GM19239 (cell line): ENCODE measurements at places on chromosomes 16 and 17.

DNA sequence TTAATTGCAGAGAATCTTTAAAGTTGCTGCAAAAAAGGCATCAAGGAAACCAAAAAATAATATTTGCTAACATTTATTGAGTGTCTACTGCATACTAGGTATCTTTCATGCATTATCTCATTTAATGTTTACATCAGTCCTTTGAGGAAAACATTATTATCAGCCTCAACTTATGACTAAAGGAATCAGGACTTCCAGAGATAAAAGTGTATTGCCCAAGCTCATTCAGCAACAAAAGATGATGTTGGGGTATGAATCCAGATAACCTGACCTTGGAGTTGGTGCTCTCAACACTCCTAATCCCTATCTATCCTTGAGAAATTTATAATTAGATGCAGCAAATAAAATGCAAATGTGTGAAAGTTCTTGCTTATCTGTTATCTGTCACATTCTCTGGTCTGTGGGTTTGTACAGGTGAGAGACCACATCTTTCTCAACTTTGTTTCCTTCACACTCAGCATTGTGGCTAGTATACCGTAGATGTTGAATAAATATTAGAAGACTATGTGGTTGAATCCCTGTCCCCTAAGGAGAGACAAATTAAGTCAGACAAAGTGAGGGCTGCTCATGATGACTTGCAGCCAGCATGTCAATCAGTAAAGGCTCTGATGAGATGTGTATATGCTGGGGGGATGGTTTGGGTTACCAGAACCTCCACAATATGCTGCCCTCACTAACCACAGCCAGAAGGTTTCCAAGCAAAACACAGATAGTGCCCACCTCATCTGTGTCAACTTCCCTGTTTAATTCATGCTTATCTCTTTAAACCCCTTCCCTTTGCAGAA, 82.6 kb downstream of the NOG start:
- no peak for DNase-seq

- DNase-seq, result no peak
Observed at GRCh38 chr17:41254861-41255260, 323 bp upstream of the KRTAP9-9 start.

DNA sequence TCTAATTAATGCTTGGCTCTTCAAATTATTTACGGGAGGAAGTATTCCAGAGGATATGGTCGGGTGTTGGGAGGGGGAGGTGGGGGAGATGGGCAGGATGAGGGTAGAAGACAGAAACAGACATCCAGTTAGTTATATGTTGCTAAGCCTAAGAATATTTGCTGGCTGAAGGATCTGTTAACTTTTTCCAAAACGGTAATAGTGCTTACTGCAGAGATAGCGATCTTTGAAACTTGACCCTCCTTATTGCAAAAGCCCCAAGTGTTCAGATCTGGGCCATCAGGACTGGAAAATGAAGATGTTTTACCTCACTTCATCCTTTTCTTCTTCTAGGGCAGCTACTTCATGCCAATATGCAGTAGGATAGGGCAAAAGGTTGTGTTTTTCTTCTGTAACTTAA, 27.0 kb upstream of the MMD start:
- no peak for DNase-seq

DNA sequence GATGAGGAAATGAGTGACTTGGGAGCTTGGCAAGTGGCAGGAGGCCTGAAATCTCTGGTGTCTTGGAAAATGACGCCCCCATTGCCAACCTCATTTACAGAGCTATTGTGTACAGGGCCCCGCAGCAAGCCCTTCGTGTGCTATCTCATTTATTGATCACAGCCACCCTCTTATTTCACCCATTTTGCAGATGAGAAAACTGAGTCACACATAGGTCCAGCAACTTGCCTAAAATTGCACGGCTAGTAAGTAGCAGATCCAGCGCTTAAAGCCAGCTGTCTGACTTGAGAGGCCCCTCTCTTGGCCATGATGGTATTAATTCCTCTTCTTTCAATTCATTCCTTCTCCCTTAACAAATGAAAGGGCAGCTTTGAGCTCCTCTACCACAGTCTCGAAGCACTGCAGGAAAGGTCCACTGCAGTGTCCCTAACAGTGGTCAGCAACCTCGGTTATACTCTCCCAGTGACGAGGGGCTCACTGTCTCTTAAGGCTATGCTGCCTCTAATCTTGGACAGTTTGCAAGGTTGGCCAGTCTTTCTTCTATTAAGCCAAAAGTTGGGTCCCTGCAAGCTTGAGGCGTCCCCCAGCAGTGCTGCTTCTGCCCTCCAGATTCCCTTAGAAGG, 162.2 kb downstream of the COPRS start:
- DNase-seq, result no peak

DNA sequence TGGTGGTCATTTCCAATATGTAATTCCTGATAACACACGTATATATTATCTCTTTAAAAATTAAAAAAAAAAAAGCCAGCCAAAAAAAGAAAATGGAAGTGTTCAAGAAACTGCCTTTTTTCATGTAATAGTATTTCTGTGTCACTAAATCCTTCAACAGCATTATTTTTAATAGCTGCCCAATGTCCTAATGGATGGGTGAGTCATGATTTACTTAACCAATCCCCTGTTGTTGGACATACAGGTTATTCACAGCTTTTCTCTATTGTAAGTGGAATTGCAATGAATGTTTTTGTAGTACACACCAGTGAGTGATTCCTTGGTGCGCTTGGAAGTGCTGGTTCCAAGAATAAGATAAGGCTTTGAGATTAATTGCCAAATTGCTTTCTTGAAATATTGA, 124.9 kb downstream of the WWOX start:
- DNase-seq, result no peak

- no peak for DNase-seq
Observed at GRCh38 chr17:64096037-64096436, 33.9 kb downstream of the ERN1 start.
